ENCODE measurements at places on chromosomes 12 and 14.

DNA sequence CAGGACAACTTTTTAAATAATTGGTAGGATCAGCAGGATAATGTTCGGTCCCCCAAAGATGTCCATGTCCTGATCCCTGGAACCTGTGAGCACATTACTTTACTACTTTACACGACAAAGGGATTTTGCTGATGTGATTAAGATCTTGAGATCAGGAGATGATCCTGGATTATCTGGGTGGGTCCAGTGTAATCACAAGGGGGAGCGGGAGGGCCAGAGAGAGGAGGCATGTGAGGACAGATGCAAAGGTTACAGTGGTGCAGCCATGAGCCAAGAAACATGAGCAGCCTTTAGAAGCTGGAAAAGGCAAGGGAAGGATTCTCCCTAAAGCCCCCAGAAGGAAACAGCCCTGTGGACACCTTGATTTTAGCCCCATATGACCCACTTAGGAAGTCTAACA, 33.1 kb downstream of the KCNK10 start:
- no peak for DNase-seq

GRCh38 chr14:71119075-71119474, 211.8 kb downstream of the PCNX1 start:
- no peak for DNase-seq

DNA sequence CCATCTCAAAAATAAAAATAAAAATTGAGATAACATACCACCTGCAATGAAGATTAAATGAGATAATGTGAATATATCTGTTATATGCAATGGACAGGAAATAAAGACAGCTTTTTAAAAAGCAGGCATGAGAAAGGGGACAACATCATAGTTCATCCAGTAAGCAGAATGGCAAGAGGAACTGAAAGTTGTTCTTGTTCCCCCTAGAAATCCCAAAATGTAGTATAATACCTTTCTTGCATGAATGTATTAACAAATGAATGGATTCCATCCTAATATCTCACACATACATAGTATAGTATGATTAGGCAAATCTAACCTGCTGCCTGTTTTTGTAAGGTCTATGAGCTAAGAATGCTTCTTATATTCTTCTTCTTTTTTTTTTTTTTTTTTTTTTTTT, 31.4 kb downstream of the FGD6 start:
- DNase-seq: no peak

GRCh38 chr14:27387463-27387862, 789.6 kb upstream of the NOVA1 start:
- no peak for DNase-seq

GRCh38 chr14:101905614-101906013, 58.8 kb upstream of the DYNC1H1 start:
- no peak for DNase-seq

- DNase-seq: no peak
Observed at GRCh38 chr12:22122359-22122758, 76.3 kb downstream of the CMAS start.

DNA sequence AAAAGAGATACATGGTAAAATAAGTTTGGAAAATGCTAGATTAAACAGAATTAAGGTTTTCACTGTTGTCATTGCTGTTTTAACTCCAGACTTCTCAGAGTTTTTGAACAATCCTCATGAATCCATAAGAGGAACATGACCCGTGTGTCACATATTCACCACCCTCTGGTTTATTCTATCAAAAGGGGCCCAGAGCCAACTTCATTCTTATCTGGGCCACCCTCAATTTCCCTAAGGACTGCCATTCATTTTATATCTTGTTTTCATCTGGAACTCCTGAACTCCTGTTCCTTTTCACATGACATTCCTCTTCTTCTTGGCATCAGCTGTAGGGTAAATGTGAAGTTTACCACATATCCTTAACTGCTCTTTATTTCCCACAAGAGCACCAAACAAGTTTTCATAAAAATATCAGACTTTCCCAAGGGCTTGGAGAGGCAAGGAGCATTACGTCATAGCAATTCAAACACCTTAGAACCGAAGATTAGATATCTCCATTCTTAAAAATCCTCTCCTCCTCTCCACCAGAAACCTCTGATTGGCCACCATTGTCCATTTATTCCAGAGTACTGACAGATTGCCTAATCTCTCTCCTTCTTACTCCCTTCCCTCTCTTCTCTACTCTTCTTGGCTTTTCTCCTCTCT, 225.2 kb downstream of the SEC23A start:
- no peak for DNase-seq

DNA sequence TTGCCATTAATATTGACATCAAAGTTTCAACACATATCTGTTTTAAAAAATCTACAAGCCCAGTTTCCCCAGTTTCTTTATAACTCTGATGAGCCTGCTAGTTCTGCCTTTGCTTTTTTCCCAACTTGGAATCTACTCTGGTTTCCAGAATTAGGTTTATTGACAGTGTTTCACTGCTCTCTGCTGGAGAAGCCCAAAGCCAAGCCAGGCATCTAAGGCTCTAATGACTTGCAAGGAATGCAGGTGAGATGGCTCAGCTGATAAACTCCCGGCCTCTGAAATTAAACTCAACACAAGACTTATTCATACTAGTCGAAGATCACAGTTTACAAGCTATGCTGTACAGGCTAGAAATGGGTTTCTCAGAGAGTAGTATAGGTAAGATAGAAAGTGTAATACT, 54.3 kb downstream of the HMGA2 start:
- no peak for DNase-seq

DNA sequence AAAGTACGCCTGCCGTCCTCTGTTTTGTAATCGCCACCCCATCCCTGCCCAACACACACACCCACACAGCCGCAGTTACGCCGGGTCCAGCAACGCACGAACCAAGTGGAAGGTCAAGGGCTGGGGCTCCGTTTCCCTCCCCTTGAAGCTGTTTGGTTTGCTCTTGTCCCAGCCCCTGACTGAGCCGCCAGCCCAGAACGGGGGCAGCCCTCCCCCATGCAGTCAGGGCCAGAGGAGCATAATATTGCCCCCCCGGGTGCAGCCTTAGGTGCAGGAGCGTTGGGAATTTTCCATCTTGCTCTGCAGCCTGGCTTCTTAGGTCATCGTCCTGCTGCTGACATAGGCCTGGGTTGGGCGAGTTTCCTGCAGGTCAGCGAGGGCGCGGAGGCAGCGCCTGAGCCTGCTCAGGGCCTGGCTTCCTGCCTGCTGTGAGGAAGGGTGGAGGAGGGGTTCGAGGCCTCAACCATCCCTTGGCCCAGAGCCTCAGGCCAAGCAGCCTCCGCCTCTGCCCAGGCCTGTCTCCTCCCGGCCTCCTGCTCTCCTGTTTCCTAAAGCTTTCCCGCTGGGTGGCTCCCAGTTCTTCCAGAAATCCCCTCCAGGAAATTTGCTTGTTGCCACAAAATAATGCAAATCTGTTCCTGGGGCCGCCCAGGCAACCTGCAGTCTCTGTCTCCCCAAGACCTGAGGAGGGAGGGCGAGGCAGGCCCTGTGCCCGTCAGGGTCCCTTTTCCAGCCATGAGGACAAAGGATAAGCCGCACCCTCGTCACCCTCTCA, 44.5 kb downstream of the PSMA6 start:
- DNase-seq: peak; percentile 76

DNA sequence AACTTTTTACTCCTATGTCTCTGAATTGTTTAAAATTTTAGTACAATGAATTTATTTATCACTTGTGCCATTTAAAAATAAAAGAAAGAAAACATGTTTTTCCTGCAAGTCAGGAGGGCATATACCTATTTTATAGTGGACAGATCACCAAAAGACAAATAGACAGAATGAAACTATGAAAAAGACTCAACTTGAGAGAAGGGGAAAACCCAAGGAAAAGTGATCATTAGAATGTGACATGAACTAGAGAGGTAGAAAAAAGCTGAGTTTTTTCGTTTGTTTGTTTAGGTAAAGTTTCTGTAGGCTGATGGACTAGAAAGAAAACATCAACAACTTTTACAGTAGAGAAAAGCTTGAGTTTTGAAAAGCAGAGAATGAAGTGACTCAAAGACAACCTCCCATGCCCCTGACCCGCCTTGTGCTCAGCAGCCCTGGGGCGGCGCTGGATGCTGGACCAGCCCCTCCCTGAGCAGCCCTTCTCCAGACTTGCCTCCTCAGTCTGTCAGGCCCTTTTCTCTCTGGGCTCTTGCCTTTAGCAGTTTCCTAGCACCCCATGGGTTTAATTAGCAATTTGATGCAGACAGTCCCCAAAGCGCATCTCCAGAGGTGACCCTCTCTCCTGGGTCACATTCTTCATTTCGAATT, 95.1 kb upstream of the ARID2 start:
- no peak for DNase-seq

GRCh38 chr12:50224026-50224692, 57.0 kb upstream of the CERS5 start:
- no peak for DNase-seq

- DNase-seq: no peak
Observed at GRCh38 chr12:88145567-88146505, 3.7 kb downstream of the TMTC3 start.

GRCh38 chr12:53061404-53062010, 11.6 kb downstream of the TNS2 start:
- DNase-seq: no peak

GRCh38 chr12:50387972-50388478, 8.4 kb downstream of the FAM186A start:
- no peak for DNase-seq

All from skeletal muscle cell (primary cell).